ENCODE measurements at places on chromosomes 11 and 22. TPM values are rescaled to one million over a fixed set of nuclear protein-coding genes. Genes with fewer than 3 reads are reported as not detected.

The ANKRD49 gene
- total RNA-seq, result 16.7 TPM

The SEPTIN5 gene
- total RNA-seq, result 10.1 TPM

GRCh38 chr11:134264966-134265764, 11.0 kb upstream of the GLB1L3 start:
- no peak for DNase-seq

The NCAPH2 gene
- total RNA-seq, result 41.3 TPM

The IRAG1 gene
- total RNA-seq, result 0.21 TPM

Measured in kidney epithelial cell (primary cell).